ENCODE measurements at places on chromosomes 6 and 20.

- DNase-seq: no peak
Measured at GRCh38 chr6:44701637-44702101, 314.2 kb downstream of the CDC5L start.

DNA sequence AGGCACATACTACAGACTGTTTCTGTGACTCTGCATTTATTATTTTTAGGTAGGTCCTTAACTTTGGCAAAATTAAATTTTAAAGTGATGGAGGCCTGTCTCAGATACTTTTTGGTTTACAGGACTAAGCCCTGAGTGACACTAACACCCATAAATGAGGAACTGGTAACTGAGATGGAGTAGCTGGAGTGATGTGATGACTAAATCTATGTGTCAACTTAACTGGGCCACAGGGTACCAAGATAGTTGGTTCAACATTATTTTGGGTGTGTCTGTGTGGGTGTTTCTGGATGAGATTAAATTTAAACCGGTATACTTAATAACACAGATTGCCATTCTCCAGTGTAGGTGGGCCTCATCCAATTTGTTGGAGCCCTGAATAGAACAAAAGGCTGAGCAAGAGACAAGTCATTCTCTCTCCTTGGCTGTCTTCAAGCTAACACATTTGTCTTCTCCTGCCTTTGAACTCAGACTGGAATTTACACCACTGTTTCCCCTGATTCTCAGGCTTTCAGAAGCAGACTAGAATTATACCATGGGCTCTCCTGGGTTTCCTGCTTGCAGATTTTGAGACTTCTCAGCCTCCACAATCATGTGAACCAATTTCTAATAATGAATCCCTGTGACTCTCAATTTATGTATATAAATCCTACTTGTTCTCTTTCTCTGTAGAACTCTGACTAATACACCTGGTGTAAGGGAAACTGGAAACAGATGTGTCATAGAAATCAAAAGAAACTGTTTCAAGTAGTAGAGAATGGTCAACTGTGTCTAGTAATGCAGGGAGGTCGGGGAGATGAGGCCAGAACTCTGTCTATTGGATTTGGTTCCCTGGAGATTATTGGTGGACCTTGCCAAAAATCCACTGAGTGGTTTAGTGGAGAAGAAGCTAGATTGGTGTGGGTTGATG, 579.2 kb downstream of the EPM2A start:
- DNase-seq: no peak

GRCh38 chr6:8057793-8058192, 6.4 kb downstream of the BLOC1S5 start:
- no peak for DNase-seq

DNA sequence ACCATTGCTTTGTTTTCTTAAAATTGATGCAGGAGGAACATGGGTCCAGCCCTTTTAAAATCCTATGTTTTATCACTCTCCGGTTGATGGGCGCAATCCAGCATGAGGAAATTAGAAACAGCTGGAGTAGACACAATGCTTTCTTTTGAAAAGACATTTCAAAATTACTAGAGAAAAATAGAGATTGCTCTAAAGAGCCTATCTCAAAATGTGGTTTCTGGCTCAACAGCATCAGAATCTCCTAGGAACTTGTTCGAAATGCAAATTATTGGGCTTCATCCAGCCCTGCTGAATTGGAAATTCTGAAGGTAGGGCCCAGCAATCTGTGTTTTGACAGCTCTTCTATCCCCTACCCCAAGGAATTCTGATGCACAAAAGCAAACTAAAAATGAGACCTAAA, 190.8 kb upstream of the BMP2 start:
- no peak for DNase-seq

- DNase-seq: no peak
Measured at GRCh38 chr20:9360431-9360830, 154.0 kb upstream of the LAMP5 start.

DNA sequence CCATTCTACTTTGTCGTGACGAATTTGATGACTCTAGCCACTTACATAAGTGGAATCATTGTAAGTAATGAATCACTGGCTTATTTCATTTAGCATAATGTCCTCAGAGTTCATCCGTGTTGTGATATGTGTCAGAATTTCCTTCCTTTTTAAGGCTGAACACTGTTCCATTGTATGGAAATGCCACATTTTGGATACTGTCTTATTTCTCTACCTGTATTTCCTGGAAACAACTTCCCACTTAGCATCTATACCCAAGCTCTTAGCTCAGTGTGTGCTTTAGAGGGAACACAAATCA, 28.8 kb upstream of the GGTLC1 start:
- no peak for DNase-seq

- DNase-seq: no peak
Measured at GRCh38 chr20:20547221-20547875, 165.1 kb downstream of the RALGAPA2 start.

- DNase-seq: no peak
Measured at GRCh38 chr20:33516882-33517281, 27.0 kb downstream of the CBFA2T2 start.

DNA sequence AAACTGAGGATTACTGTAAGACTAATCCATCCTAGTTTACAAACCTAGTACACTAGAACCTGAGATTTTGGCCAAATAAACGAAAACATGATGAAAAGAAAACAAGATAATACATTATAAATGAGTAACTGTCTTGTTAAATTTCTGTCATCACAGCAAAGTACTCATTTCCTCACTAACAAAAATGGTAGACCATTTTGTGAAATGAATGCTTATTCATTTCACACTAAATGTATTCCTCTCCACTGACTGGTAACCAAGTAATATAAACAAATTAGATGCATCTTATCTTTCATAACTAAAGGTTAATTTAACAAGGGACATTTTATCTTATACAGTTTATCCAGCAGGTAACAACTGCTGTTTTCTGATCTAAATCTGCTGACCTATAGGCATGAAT, 143.7 kb downstream of the REV3L start:
- no peak for DNase-seq

- no peak for DNase-seq
Measured at GRCh38 chr6:3966426-3966825, 112.5 kb downstream of the FAM217A start.

DNA sequence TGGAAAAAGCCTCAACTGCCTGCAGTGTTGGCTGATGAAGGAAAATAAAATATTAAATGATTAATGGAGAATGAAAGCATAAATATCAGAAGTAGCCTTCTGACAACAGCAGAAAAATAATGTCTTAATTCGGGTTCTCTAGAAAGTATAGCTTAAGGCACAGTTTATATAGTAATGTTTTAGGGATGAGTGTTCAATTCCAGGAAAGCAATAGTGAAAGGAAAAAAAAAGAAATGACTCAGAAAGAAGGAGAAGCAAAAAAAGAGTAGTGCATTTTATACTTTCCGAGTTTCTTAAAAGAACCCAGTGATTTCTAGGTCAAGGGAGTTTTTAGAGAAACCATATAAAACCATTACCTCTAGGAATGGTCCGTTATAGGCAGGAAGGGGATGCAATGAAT, 137.3 kb downstream of the HTR1B start:
- DNase-seq: no peak

DNA sequence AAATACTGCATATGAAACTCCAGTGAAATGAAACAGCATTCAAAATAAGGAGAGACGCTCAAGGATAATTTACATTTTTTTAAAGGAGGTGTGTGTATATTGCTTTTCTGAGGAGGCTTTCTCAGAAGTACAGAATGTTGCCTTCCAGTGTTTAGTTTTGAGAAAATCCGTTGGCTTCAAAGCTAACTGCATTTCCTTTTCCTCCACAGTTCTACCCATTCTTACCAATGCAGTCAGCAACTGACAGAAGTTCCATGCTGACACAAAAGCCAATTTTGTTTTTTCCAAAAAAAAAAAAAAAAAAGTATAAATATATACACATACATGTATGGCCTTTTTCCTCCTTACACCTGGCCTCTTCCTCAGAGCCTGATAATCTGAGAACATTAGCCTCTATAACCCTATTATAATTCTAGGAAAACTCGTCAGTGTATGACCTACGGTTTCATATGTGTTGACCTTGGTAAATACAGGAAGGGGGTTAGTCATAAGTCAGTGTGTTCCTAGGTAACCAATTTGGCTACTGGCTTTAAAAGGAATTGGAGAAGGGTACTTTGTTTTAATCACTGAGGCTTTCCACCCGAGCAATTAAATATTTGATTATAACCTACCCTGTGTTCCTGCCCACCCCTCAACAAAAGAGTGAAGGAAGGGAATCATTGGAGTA, 24.2 kb downstream of the MGME1 start:
- DNase-seq: no peak

DNA sequence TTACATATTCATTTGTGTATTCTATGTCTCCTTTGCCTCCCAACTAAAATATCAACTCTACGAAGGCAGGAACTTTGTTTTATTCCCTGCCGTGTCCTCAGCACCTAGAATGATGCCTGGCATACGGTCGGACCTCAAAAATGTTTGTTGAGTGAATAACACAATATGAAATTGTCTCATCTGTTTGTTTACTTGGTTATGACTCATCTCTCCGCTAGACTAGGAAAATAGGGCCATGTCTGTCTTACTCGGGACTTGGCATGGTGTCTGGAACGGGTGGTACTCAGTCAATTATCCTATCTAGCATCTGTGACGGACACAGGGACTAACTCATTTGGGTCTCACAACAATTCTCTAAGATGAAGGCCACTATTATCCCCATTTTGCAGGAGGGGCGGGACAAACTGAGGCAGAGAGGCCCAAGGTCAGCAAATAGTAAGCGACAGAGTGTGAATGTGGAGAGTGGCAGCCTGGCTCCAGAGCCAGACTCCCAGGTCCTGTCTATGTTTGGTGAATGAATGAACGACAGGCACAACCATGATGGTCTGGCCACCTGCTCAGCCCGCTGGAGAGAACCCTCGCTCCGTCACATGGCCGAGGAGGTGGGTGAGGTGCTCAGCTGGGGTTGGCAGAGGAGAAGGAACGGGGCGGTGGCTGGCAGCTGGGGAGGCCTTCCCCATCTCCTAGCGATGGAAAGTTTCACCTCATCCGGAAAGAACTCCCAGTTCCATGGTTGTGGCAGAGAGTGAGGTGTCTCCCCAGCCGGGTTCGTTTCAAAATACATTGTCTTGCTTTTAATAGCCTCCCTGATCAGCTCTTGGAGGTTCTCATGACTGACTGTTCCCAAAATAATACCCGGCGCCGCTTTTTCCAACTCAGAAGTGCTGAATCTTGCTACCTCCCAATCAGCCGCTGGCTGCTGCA, 27.6 kb upstream of the NFATC2 start:
- DNase-seq: no peak
